ENCODE measurements at places on chromosomes 11 and 22. TPM values are rescaled to one million over a fixed set of nuclear protein-coding genes. Genes with fewer than 3 reads are reported as not detected.

Gene OR8D1
- total RNA-seq: not detected

Gene GRAP2
- total RNA-seq: 0.58 TPM

Gene EIF1AD
- total RNA-seq: 40.1 TPM

Gene SMCO4
- total RNA-seq: 25.9 TPM

Gene PVALB
- total RNA-seq: not detected

Gene MS4A12
- total RNA-seq: not detected

Gene CBLIF
- 17.9 TPM for total RNA-seq

Gene IL10RA
- total RNA-seq: 0.72 TPM

Gene CADM1
- 147 TPM for total RNA-seq

Gene MEN1
- 54.6 TPM for total RNA-seq

Gene TBX10
- not detected for total RNA-seq

Gene TPP1
- total RNA-seq: 59.9 TPM

Gene DRICH1
- 11.1 TPM for total RNA-seq

Gene INS
- 68.7 TPM for total RNA-seq

Gene SHISA8
- total RNA-seq: not detected

Gene RRAS2
- total RNA-seq: 45.5 TPM

Gene ALDH3B2
- 0.67 TPM for total RNA-seq

Gene APOA4
- not detected for total RNA-seq

Gene PITPNB
- total RNA-seq: 72.6 TPM

Gene PRG2
- not detected for total RNA-seq

Gene TSPAN18
- 21.3 TPM for total RNA-seq

Gene LSP1
- total RNA-seq: not detected

Gene MMP8
- total RNA-seq: not detected

Gene LGR4
- 138 TPM for total RNA-seq
